ENCODE measurements at places on chromosomes 3 and 15.
A peak's percentile ranks its signal among the peaks of the same experiment; 100 is the strongest.

GRCh38 chr15:90231028-90232017 is 2.4 kb downstream of the CIB1 start:
- DNase-seq: no peak

DNA sequence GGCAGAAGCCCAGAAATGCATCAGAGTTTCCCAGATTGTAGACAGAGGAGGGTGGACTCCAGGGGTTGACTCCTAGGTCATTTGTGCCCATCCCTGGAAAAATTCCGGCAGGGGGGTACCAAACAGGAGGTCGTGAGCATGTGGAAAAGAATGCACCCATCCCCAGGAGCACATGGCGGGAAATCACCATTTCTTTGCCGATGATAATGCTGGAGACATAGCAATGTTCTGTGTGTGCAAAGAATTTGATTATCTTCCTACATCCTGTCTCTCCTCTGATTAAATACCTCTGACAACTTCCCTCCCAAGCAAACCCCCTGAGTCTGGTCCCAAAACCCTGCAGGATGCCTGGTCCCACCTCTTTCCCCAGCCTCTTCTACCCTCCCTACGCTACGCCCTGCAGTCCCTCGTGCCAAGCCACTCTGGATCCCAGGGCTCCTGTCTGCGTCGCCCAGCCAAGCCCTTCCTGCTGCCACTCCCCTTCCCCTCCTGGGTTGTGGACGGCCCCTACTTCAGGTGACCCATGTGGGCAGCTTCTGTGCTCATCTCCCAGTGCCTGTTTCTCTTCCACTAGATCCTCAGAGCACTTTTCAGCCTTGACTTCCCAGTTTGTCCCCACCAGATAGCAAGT is 15.8 kb downstream of the WNT7A start:
- DNase-seq: no peak

- no peak for DNase-seq
These were observed 33.4 kb upstream of the PRR23E start for GRCh38 chr3:127159543-127159942.

GRCh38 chr15:51403072-51403878 is 61.8 kb downstream of the GLDN start:
- peak; percentile 44 for DNase-seq

- DNase-seq: no peak
These were observed 78.6 kb downstream of the FNDC3B start for GRCh38 chr3:172118019-172118418.

- DNase-seq: peak; percentile 73
These were observed 1028.2 kb downstream of the MCTP2 start for GRCh38 chr15:95259513-95259912.

- DNase-seq: no peak
These were observed 30.4 kb downstream of the RORA start for GRCh38 chr15:61198722-61199121.

GRCh38 chr3:194806991-194807630 is 121.4 kb downstream of the FAM43A start:
- peak; percentile 85 for DNase-seq

GRCh38 chr3:187207624-187208023 is 10.3 kb downstream of the RTP1 start:
- no peak for DNase-seq

DNA sequence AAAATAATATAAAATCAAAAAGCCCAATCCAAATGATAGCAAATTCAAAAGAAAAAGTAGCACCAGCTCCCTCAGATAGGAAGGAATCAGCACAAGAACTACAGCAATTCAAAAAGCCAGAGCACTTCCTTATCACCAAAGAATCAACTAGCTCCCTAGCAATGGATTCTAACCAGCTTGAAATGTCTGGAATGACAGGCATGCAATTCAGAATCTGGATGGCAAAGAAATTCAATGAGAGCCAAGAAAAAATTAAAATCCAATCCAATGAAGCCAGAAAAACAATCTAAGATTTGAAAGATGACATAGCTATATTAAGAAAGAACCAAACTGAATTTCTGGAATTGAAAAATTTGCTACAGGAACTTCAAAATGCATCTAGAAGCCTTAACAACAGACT is 1334.4 kb upstream of the ALCAM start:
- peak; percentile 61 for DNase-seq

- DNase-seq: no peak
These were observed 406.9 kb upstream of the TBL1XR1 start for GRCh38 chr3:177604181-177604580.

DNA sequence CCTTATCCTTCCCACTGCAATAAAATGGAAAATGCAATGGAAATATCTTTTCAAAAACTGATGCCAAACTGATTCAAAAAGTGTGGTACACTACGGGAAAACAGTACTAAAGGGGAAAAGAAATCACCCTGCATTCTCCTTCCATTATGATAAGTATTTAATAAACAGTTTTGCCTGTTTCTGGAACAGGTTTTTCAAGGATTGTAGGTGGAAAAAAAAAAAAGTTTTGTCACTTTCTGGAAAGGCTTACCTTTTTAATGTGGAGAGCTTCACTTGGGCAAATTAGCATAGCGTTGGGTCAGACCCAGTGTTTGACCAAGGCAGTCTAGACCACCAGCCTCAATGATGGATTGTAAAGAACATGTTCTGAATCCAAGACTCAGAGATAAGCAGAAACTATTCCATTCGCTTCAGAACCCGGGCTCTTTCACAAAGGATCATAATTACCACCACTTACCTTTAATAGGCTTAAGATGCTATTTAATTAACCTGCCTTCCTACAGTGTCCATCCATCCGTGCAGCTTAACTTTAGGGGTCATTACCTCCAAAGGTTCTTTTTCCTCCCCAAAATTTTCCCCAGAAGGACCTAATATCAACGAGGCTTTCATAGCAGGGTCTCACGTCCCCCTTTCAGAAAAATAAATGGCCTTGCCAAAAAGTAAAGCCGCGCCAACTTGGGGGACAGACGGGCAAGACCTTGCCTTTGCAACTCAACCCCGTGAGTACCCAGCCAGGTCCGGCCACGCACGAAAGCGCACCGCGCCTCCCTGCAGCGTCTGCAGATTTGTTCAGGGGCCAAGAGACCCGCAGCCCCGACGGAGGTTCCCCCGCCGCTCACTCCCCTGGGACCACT is 1.0 kb downstream of the DCBLD2 start:
- no peak for DNase-seq

- peak; percentile 35 for DNase-seq
These were observed 45.7 kb downstream of the CD86 start for GRCh38 chr3:122100591-122101463.
